ENCODE measurements at places on chromosomes 5 and 9.

DNA sequence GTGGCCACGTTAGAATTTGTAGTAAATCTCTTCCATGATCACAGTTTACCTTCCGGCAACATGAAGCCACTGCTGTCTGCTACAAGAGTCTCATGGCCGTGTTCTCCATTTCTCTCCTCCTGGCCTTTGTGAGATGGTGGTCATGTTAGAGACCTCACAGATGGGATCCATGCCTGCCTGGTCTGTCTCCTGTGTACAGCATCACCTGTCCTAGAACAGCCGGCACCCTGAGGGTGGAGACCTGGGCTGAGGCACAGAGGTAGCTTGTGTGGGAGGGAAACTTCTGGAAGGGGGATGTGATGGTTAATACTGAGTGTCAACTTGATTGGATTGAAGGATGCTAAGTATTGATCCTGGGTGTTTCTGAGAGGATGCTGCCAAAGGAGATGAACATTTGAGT is 3.1 kb upstream of the FCN2 start:
- no peak for DNase-seq

GRCh38 chr5:174493530-174493929 is 230.9 kb upstream of the MSX2 start:
- no peak for DNase-seq

GRCh38 chr5:155343468-155343867 is 329.9 kb downstream of the KIF4B start:
- no peak for DNase-seq

DNA sequence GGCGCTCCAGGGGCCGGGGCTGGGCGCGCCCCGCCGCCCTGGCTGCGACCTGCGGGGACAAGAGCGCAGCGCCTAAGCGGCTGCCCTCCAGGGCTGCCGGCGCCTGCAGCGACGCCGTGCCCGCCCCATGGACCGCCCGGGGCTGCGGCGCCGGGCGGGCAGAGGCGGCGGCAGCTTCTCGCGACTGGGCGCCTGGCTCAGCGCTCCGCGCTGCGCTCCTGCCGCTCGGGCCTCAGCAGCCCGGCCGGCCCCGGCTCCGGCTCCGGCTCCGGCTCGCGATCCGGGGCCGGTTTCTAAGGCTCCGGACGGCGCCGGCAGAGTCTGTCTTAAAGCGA is at the start of gene PITX1:
Gene PITX1 (minus strand): TSS at position 328 of the 335 bp plus-strand sequence. CDS start 347 bp downstream, outside the sequence.
- peak; percentile 52 for DNase-seq

- no peak for DNase-seq
These were observed 66.9 kb upstream of the BASP1 start for GRCh38 chr5:17150531-17150930.

DNA sequence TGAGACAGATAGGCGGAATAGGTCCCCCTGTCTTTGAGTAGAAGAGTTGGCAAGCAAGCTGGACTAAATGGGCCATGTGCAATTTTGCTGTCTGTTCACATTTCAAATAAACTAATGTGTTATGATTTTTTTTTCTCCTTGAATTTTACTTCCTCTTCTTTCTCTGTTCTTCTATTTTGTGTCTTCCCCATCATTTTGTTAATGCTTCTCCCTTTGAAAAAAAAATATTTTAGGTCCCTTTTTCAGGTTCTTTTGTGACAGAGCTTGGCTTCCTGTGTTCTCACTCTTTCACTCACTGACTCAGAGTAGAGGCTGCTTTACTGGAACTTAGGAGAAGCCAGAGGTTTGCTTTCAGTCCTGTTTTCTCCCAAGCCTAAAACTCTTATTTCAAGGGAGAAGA is 48.1 kb downstream of the PTCD2 start:
- DNase-seq = no peak

DNA sequence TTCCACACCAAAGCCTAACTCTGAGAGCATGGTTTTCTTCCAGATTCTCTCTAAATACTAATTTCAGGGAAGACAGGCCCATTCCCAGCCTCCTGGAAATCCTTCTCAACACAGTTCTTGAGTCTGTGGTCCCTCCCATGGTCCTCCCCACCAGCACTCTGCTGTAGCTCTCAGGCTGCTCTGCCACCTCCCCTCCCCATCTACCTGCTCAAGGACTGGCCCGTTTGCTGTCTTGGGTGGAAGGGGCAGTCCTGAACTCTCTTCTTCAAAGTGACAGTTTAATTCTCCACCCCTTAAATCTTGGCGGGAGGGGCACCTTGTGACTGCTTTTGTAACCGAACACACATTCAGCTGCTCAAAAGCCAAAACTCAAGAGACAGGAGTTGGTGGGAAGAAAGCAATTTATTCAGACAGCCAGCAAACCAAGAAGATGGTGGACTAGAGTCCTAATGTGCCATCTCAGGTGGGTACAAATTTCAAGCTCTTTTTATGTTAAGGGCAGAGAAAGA is 7.6 kb upstream of the LCN15 start:
- DNase-seq = peak; percentile 8
